Adrenal gland (tissue), 19 donors: ENCODE measurements at places on chromosomes 4 and X. TPM values are rescaled to one million over a fixed set of nuclear protein-coding genes. Genes with fewer than 3 reads are reported as not detected.

DGKK gene
- 0.46 TPM for total RNA-seq

DNA sequence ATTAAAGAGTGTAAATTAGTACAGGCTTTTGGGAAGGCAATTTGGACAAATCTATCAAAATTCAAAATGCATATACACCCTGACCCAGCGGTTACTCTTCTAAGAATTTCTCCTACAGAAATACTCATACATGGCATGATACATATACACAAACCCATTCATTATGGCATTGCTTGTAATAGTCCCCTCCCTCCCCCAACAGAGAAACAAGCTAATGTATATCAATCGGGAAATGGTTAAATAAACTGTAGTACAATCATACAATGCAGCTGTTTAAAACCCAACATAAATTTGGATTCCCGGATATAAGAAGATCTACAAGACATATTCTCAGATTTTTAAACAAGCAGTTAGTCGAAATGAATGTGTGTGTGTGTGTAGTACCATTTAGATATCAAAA lies 808 bp downstream of the HUWE1 start:
- no peak for DNase-seq
- peak overlapping the region; percentile 11 for H3K4me3 ChIP-seq
- no peaks in the 10 kb centered on the region for H3K4me1 ChIP-seq
- no peak overlapping the region for H3K27ac ChIP-seq
- peaks cover 3% of the 10 kb centered on the region for H3K27me3 ChIP-seq

DNA sequence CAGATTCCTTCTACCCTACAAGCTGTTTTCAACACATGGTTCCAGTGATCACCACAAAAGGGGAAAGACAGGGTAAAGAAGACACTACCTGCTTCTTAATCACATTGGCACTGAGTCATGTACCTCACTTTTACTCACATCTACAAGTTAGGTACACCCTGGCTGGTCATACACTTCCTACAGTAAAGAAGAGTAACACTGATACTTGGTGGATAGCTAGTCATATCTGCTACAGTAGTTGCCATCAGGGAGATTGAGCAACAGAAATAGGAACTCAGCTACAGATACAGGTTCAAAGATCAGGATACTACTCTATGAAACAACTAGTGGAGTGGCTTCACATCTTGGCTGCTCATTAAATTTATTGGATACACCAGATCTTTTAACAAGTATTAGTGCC lies 105.4 kb upstream of the DIAPH2 start:
- no peak overlapping the region for H3K27ac ChIP-seq
- no peaks in the 10 kb centered on the region for H3K4me1 ChIP-seq
- no peak overlapping the region for H3K4me3 ChIP-seq
- H3K36me3 ChIP-seq = no peaks in the 10 kb centered on the region

- no peaks in the 10 kb centered on the region for H3K36me3 ChIP-seq
- no peak overlapping the region for H3K4me3 ChIP-seq
- H3K27ac ChIP-seq = no peak overlapping the region
- no peak for DNase-seq
Measured at GRCh38 chrX:149198980-149199732, 305.9 kb downstream of the IDS start.

DNA sequence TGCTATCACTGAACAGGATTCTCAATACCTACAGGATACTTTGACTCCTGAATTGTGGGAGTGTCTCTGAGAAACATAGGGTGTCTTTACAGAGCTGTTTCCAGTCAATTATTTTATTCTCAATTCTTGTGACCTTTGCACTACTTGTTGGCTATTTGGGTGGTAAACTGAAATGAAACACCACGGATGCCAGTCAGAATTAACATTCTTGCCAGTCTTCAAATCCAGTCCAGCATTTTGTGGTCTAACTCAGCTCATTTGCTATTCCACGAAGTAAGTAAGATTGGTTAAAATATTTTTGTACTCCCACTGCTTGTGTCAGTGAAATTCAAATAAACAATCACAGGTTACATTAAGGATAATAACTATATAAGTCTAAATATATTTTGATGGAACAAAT lies 197.9 kb downstream of the ANKRD50 start:
- no peaks in the 10 kb centered on the region for H3K27me3 ChIP-seq
- H3K4me3 ChIP-seq = no peak overlapping the region
- no peak overlapping the region for H3K27ac ChIP-seq

DNA sequence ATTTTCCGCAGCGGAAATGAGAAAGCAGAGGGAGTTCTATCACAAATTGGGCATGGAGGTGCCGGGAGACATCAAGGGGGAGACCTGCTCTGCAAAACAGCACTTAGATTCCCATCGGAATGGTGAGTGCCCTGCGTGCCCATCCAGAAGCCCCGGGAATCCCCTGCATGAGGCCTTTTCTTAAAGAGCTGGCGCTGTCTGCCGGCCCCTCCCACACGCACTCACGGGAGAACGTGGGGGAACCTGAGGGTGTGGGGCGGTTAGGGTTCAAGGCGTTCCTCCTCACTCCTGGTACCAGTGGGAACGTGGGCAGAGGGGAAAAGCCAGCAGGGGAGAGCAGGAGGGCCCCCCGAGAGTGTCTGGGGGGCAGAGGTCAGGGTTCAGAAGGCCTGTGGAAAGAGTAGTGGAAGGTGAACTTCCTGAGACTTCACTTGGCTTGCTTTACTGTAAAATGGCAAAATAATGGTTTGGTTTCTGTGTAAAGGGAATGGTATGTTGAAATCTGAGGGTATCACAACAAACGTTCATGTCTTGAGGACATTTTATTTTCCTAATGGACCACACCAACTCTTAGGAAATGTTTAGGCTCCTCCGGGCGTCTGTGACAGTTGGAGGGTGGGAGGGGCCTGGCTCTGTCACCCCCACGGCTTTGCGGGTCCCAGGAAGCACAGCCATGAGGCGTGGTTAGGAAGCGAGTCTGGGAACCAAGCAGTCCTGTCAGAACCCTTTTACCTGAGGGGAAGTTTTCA lies 38.0 kb downstream of the PCGF3 start:
- no peaks in the 10 kb centered on the region for H3K27me3 ChIP-seq
- H3K4me1 ChIP-seq = no peaks in the 10 kb centered on the region

DNA sequence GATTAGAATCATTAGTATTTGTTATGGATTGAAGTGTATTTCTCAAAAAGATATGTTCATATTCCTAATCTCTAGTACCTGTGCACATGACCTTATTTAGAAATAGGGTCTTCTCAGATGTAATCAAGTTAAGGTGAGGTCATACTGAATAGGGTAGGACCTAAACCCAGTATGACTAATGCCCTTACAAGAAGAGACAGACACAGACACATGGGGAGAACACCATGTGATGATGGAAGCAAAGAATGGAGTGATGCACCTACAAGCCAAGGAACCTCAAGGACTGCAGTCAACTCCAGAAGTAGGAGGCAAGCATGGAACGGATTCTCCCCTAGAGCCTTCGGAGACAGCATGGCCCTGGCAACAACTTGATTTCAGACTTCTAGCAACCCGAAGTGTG lies 31.4 kb downstream of the OTUD4 start:
- H3K36me3 ChIP-seq = no peaks in the 10 kb centered on the region
- DNase-seq = no peak
- H3K4me1 ChIP-seq = peaks cover 11% of the 10 kb centered on the region

GRCh38 chrX:119682019-119682989 lies 10.7 kb downstream of the SEPTIN6 start:
- H3K36me3 ChIP-seq = no peaks in the 10 kb centered on the region
- no peak for DNase-seq
- no peak overlapping the region for H3K4me3 ChIP-seq
- peaks cover 24% of the 10 kb centered on the region for H3K4me1 ChIP-seq
- H3K27me3 ChIP-seq = no peaks in the 10 kb centered on the region

GRCh38 chr4:7876201-7876875 lies 63.3 kb downstream of the AFAP1 start:
- H3K27ac ChIP-seq = no peak overlapping the region
- H3K27me3 ChIP-seq = no peaks in the 10 kb centered on the region
- no peaks in the 10 kb centered on the region for H3K4me1 ChIP-seq
- DNase-seq = no peak
- H3K4me3 ChIP-seq = no peak overlapping the region
- H3K36me3 ChIP-seq = no peaks in the 10 kb centered on the region

DNA sequence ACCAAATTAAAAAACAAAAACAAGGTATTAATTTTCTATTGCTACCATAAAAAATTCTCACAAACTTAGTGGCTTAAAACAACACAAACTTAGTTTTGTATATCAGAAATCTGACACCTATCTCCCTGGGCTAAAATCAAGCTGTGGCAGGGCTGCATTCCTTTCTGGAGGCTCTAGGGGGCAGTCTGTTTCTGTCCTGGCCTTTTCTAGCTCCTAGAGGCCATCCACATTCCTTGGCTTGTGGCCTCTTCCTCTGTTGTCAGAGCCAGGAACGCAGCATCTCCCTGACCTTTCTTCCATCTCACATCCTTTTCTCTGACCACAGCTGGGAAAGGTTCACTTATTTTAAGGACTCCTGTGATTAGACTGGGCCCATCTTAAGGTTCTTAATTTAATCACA lies 38.9 kb upstream of the TLR2 start:
- H3K27me3 ChIP-seq = no peaks in the 10 kb centered on the region
- no peaks in the 10 kb centered on the region for H3K36me3 ChIP-seq
- H3K4me1 ChIP-seq = no peaks in the 10 kb centered on the region

GRCh38 chr4:182276210-182277109 lies 33.3 kb downstream of the TENM3 start:
- no peak overlapping the region for H3K4me3 ChIP-seq
- no peak for DNase-seq
- H3K27me3 ChIP-seq = no peaks in the 10 kb centered on the region
- H3K4me1 ChIP-seq = no peaks in the 10 kb centered on the region
- no peaks in the 10 kb centered on the region for H3K36me3 ChIP-seq
- H3K27ac ChIP-seq = no peak overlapping the region

DNA sequence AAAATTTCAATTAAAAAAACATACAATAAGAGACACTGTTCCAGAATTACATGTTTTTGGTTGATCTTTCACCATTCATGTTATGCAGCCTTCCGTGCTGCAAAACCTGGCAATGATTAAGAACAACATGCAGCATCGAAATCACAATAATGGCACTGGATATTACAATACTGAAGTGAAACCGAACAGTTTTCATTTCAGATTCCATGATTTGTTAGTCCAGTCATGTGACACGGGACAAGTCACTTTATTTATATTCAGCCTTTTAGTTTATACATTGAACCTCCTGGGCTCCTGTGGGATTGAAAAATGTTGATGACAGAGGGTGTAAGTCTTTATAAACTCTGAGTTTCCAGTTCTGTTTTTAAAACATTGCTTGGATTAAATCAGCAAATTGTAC lies 142.5 kb upstream of the TTC29 start:
- no peaks in the 10 kb centered on the region for H3K4me1 ChIP-seq
- H3K36me3 ChIP-seq = no peaks in the 10 kb centered on the region
- no peak overlapping the region for H3K27ac ChIP-seq

DNA sequence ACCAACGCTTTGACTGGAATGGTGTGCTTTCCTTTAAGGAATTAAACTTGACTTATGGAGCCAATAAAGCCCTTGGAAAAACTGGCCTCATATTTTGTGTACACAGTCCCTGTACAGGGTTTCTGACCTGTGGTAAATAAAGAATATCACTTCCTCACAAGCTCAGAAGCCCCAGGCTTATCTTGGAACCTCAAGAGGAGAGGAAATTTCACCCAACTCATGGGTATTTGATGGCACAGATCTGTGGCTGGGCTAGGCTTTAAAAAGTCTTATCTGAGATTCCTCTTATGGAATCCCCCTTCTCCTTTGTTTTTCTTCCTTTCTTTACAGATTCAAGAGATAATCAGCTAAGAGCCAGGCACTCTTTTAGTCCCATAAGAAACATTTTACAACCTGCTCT lies 89.3 kb upstream of the USP38 start:
- no peaks in the 10 kb centered on the region for H3K36me3 ChIP-seq
- no peak overlapping the region for H3K27ac ChIP-seq
- DNase-seq = no peak

GRCh38 chr4:184306949-184307348 lies 89.3 kb upstream of the ENPP6 start:
- DNase-seq = peak; percentile 65
- H3K36me3 ChIP-seq = no peaks in the 10 kb centered on the region
- H3K4me3 ChIP-seq = no peak overlapping the region
- H3K27ac ChIP-seq = no peak overlapping the region
- no peaks in the 10 kb centered on the region for H3K4me1 ChIP-seq

DNA sequence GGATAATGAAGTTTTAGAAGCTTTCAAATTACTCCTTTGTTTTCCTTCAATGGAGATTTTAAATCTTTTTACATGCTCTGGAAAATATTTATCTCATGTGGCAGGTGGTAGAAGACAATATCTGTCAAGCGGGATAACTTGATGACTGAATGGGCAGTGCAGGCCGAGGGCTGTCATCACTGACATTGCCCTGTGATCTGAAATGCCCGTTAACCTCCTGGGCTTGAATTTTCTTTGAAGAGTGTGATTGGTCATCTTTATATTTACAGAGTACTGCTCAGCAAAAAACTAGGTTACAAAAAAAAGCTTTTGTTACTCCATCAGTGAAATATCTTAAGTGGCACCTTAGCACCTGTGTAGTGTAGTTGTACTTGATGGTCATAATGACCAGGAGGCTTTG lies 147.5 kb downstream of the GATB start:
- no peaks in the 10 kb centered on the region for H3K36me3 ChIP-seq
- no peak for DNase-seq
- no peak overlapping the region for H3K4me3 ChIP-seq
- no peaks in the 10 kb centered on the region for H3K27me3 ChIP-seq
- no peaks in the 10 kb centered on the region for H3K4me1 ChIP-seq

- no peaks in the 10 kb centered on the region for H3K4me1 ChIP-seq
- no peak overlapping the region for H3K27ac ChIP-seq
- H3K36me3 ChIP-seq = no peaks in the 10 kb centered on the region
- no peak for DNase-seq
- no peak overlapping the region for H3K4me3 ChIP-seq
Measured at GRCh38 chr4:13860126-13860525, 232.6 kb upstream of the BOD1L1 start.

- no peaks in the 10 kb centered on the region for H3K27me3 ChIP-seq
- H3K27ac ChIP-seq = no peak overlapping the region
- H3K4me1 ChIP-seq = no peaks in the 10 kb centered on the region
Measured at GRCh38 chr4:143555676-143556075, 42.2 kb downstream of the SMARCA5 start.

DNA sequence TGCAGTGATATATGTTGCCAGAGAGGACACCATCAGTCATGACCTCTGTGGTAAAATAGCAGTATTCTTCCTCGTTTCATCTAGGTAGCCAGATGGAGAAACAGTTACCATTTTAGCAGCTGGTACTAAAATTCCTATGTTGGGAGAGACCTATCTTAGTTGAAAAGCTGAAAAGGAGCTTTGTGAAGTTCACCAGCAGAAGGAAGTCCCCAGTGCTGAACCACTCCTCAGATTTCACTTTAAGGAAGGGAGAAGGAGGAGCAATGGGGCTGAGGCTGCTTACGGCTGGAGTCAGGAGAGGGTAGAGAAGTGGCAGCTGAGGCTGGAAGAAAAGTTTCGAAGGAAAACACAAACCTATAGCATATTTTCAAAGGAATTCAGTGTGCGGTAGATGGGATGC lies 103.7 kb downstream of the ATXN3L start:
- H3K27ac ChIP-seq = no peak overlapping the region
- DNase-seq = no peak
- no peaks in the 10 kb centered on the region for H3K36me3 ChIP-seq
